T-helper 17 cell (primary cell): ENCODE measurements at places on chromosomes 4 and X. TPM values are rescaled to one million over a fixed set of nuclear protein-coding genes. Genes with fewer than 3 reads are reported as not detected.

DNA sequence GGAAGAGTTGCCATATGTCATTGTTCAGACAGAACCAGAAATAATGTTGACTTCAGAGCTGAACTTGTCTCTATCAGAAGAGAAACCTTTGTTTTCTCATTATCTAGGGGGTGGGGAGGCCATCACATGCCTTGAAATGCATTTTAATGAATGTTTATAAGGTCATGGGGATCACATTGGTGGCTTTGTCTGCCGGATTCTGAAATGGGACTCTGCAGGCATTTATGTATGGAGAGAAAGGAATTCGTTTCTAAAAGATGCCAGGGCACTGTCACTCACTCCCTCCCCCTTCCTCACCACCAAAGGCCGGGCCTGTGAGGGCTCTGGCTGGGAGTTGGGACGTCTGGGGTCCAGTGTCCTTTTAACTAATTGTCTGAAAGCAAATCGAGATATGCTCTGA, 102.2 kb downstream of the MAMLD1 start:
- H3K4me3 ChIP-seq: no peak overlapping the region
- H3K36me3 ChIP-seq: no peaks in the 10 kb centered on the region
- no peak overlapping the region for H3K27ac ChIP-seq
- no peak for DNase-seq
- no peaks in the 10 kb centered on the region for H3K27me3 ChIP-seq

GRCh38 chrX:105865709-105866108, 43.4 kb downstream of the NRK start:
- H3K36me3 ChIP-seq: no peaks in the 10 kb centered on the region
- H3K27me3 ChIP-seq: no peaks in the 10 kb centered on the region
- H3K27ac ChIP-seq: no peak overlapping the region

GRCh38 chr4:139655116-139655515, 10.5 kb upstream of the MGST2 start:
- peaks cover 27% of the 10 kb centered on the region for H3K4me1 ChIP-seq
- H3K27me3 ChIP-seq: peaks cover 38% of the 10 kb centered on the region
- no peaks in the 10 kb centered on the region for H3K36me3 ChIP-seq
- no peak overlapping the region for H3K27ac ChIP-seq
- H3K4me3 ChIP-seq: no peak overlapping the region

DNA sequence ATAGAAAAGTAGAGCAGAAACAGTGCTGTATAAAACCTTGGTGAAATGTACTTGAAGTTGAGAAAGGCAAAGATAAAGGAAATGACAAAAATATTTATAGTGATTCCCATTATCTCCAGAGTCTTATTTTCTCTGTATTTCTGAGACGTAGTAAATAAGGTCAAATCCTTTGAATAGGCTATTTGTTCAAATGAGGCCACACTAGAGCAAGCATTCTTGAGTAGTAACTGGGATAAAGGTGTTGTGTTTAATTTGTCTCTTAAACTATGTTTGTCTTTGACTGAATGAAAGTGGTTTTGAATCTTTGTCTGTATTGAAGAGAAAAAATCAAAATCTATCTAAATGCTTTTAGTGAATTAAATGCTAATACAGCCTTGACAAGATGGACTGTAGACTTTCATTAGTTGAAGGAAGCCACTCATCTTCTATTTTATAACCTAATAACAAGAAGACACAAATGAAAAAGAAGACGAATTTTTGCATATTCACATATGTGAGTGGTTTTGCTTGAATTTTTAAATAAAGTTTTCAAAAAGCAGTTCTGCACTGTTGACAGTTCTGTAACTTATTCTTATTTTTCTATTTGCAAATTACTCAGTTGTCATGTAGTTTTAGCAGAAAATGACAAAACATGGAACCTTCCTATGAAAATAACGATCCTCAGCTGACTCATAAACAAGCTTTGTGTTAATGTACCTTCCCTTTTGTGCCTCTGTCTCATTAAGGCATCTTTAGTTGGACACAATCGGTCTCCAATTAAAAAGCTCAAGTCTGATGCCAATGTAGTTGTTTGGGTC, 94.8 kb upstream of the PCDH18 start:
- H3K36me3 ChIP-seq: no peaks in the 10 kb centered on the region
- no peak overlapping the region for H3K4me3 ChIP-seq
- H3K27me3 ChIP-seq: no peaks in the 10 kb centered on the region
- H3K4me1 ChIP-seq: no peaks in the 10 kb centered on the region
- no peak overlapping the region for H3K27ac ChIP-seq

DNA sequence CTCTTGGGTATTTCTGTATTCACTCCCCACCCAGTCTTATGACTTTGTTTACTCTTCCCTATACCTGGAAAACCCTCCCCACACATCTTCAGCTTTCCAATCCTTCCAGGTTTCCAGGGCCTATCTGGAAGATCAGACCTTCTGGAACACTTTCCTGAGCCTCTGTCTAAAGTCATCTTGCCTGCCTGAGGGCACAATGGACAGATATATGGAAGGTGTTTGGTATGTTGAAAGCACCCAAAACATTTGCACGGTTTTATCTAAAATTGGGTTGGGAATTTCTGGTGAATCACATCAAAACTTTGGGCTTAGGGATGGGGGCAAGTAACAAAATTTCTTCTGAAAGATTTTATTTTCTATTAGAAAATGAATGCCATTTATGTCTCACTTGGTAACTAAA, 16.0 kb downstream of the CLDN2 start:
- peaks cover 2% of the 10 kb centered on the region for H3K36me3 ChIP-seq
- no peaks in the 10 kb centered on the region for H3K27me3 ChIP-seq
- no peak for DNase-seq
- no peak overlapping the region for H3K4me3 ChIP-seq
- H3K4me1 ChIP-seq: no peaks in the 10 kb centered on the region

- no peak overlapping the region for H3K27ac ChIP-seq
- H3K36me3 ChIP-seq: no peaks in the 10 kb centered on the region
- no peak for DNase-seq
- H3K4me3 ChIP-seq: no peak overlapping the region
Measured at GRCh38 chrX:57156397-57157049, 19.3 kb upstream of the SPIN2A start.

GRCh38 chrX:120419463-120419862, 49.6 kb downstream of the LAMP2 start:
- no peaks in the 10 kb centered on the region for H3K36me3 ChIP-seq
- H3K27ac ChIP-seq: peak overlapping the region; percentile 37
- no peak for DNase-seq

DNA sequence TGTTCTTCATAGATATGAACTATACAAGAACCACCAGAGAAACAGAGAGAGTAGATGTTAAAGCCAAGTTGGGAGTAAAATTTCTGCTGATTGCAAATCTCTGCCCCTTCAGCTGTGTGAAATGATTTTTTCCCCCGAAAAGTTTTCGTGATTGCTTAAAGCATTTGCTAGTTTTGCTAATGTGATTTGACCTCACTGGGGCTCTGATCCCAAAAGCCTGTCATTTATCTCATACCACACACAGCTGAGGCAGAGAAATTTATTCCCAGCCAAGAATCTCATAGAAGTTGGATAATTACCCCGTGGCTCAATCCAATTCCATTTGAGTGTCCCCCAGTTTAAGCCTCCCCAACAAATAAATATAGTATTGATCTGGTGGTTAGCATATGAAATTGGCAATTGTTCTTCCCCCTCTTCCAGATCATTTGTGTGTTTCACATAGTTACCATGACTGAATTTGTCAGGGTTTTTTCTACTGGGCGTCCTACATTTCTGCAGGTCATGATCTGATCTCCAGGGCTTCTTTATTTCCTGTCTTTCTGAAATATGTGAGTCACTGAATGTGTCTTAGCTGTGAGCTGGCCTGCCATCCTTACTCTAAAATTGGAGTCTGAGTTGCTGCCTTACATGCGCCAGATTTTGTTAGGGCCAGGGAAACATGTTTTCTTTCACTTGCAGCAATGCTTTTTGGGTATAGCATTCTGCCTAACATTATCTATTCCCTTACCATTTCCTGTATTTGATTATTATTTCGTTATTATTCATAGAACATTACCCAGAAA, 167.5 kb upstream of the FRMPD4 start:
- no peak for DNase-seq
- no peaks in the 10 kb centered on the region for H3K4me1 ChIP-seq
- H3K36me3 ChIP-seq: no peaks in the 10 kb centered on the region
- H3K27me3 ChIP-seq: peaks cover 11% of the 10 kb centered on the region
- H3K27ac ChIP-seq: no peak overlapping the region

DNA sequence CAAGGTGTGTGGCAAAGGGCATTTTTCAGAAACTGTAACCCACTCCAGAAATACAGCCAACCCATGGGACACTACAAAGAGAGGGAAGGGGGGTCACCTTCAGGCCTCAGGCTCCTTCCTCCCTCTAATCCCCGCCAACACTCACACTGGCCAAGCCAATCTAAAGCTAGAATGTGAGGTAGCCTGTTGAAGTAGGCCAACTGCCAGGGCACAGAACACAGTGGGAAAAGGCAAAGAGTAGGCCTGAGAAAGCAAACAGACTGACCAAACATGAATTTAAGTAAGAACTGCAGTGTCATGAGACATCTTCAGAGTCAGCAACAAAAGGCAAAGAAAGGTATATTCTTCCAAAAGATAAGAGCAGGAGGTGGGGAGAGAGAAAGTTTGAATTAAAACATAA, 289.0 kb downstream of the HNRNPD start:
- no peak overlapping the region for H3K27ac ChIP-seq
- H3K4me3 ChIP-seq: no peak overlapping the region
- no peaks in the 10 kb centered on the region for H3K4me1 ChIP-seq
- DNase-seq: no peak
- peaks cover 6% of the 10 kb centered on the region for H3K27me3 ChIP-seq
- H3K36me3 ChIP-seq: no peaks in the 10 kb centered on the region

The PCDH11X gene
- total RNA-seq: not detected

The ZNF711 gene
- total RNA-seq: 0.70 TPM
